ENCODE measurements at places on chromosomes 5 and 9.

DNA sequence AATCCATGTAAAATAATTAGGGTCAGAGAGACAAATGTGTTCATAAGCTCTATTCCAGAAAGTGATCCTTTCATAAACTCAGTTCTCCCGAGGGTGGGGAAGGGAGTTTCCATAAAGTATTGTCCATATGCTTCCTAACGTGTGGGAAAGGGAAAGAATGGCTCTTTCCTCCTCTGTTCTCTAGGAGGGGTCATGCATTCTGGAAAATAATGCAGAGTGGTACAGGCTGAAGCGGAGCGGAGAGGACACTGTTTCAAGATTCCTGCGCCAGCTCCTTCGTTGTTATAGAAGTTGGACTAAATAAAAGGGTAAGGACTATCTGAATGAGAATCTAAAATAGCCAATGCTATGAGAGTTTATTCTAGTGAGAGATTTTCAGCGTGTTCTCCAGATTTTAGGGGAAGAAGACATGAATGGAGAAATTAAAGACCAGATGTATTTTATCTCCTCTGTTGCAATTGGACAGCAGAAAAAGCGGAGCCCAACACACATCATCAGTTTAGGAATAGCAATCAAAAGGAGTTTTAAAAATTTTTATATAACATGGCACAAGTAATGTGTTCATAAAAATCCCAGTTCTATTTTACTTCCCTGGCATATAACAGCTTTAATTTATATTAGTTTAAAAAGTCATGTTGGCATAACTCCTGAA lies 166.9 kb upstream of the MPDZ start:
- DNase-seq, result no peak

- DNase-seq, result no peak
Measured at GRCh38 chr5:32933692-32934091, 222.6 kb downstream of the NPR3 start.

DNA sequence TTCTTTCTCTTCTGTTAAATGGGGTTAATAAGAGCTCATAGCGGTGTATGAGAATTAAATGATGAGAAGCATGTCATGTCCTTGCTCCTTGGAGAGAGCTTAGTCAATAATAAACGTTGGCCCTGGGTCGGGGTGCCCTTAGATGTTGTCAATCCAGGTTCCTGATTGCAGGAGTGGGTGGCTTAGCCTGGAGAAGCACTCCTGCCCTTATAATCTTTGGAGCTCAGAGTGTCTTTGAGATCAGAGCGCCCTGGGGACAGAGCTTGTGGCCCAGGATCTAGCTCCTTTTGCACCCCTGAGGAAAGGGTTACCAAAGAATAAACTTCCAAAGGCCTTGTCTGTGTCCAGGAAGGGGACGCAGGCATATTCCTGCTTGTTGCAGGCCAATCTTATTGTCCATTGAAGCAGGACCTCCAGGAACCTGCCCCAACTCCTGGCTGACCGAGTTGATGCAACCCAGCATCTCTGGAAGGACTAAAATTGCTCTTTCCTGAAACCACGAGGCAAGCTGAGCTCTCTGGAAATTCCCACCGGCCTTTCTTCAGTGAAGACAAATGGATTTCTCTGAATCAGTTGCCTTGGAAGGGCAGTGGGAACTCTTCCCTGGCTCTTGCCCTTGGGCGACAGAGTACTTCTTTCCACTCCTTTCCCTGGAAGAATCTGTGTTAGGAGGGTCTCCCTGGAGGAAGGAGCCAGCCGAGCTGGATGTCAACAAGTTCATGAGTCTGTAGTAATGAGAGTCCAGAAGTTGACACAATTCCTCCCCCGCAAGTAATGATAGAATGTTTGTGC lies 6.4 kb upstream of the AMBP start:
- DNase-seq, result no peak

- peak; percentile 55 for DNase-seq
Measured at GRCh38 chr9:36486933-36487481, 85.7 kb upstream of the MELK start.

- DNase-seq, result no peak
Measured at GRCh38 chr9:18610956-18611355, 137.0 kb downstream of the ADAMTSL1 start.

DNA sequence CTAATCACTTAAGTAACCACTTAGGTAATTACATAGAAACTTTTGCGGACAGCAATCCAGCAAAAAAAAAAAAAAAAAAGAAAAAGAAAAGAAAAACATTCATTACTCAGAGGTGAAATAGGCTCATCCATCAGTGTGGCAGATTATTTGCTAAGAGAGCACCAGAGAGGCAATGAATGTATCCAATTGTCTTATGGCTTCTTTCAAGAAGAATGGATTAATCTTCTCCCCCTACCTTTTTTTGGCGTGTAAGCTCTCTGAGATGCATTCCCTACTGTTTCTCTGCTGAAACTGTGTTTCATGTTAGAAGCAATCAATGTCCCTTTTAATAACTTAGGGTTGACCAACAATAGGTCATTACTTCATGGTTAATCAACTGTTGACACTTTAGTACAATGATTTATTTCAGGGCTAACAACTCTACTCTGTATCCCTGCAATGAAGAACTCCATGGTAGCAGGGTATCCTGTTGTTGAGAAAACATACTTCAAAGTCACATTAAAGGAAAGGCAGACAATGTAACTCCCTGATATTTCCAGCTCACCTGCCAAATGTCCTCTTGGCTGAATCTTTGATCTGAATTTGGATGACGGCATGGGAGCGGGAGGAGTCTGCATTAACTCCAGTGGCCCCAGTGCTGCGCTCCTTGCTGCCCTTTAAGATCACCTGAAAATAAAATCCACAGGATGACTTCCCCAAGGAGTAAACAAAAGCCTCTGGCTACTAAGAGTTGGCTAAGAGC lies 57.6 kb downstream of the KIF24 start:
- DNase-seq, result no peak

DNA sequence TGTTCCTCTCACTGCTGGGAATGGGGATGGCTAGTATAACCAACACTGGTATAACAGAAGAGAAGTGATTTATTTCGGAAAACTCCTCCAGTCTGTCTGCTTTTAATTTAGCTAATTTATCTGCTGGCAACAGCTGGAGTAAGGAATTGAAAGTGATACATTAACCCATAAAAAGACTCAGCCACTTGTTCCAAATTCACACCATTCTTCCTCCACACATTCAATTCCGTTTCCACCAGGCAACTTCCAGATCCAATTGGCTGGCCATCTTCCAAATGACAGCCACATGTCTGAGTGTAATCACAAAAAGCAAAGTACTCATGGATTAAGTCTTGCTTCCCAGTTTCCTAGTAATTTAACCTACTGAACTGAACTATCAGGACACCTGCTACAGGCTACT lies 77.1 kb upstream of the RETREG1 start:
- no peak for DNase-seq

DNA sequence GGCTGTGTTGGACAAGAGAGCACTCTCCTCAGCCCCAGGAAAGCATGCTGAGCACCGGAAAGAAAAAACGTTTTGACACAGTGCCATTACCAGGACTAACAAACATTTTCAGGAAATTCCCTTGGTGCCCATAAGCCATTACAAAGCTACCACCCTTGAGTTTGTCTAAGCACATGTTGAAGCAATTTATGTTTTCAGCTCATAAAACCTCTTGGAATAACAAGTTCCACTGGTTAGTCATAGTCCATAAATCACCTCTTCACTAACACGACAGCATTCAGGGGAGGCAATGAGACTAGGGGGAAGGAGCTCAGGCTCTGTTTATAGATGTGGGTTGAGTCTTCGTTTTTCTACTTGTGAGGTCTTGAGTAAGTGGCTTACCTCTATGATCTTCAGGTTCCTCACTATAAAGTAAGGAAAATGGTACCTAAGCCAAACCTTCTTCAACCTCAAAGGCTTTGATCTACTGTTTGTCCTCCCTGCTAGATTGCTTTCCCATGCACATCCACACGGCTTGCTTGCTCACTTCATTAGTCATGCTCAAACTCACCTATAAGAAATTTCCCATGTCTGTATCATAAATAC lies 65.4 kb downstream of the DRD1 start:
- DNase-seq, result no peak

Measured in CD4-positive, alpha-beta T cell treated with Interleukin-1 beta for 1 hour (primary cell).